ENCODE measurements at places on chromosomes 5 and 9.

GRCh38 chr5:41213340-41213739, at the start of gene C6:
TSS of gene C6 (minus strand) at chr5:41213532. CDS start at chr5:41203230, 10,302 bp downstream.
- no peak for DNase-seq

- no peak for DNase-seq
Observed at GRCh38 chr5:92527311-92528078, 1053.5 kb downstream of the NR2F1-AS1 start.

GRCh38 chr5:22970491-22970890, 117.3 kb upstream of the CDH12 start:
- no peak for DNase-seq

DNA sequence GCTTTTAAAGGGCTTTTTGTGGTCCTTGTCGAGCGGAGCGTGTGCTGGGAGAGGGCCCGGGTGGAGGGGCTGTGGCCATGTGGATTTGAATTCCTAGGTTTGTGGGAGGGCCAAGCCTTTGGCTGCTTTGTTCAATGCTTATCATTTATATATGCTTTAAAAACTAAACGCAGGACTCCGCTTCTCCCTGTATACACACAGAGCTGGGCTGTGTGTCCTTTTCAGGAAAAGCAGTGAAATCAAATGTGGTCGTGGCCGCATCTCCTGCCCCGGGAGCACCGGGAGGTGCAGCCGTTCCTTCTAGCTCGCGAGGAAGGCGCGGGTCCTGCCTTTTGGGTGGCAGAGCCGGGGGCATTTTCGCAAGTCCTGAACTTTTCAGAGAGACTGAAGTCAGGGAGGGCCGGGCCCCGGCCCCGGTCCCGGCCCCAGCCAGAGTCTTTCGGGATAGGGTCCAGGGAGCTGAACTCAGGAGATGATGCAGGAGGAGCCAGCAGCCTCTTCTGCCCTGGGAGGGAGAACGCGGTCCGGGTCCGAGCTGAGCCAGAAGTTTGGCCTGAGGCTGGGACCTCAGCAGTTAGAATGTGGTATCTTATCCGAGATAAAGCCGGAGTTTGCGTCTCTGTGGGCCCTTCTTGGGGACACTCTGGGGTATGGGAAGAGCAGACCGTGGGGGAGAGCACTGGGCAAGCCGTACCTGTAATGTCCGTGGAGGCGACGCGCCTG, 158.8 kb downstream of the C9orf152 start:
- peak; percentile 15 for DNase-seq

DNA sequence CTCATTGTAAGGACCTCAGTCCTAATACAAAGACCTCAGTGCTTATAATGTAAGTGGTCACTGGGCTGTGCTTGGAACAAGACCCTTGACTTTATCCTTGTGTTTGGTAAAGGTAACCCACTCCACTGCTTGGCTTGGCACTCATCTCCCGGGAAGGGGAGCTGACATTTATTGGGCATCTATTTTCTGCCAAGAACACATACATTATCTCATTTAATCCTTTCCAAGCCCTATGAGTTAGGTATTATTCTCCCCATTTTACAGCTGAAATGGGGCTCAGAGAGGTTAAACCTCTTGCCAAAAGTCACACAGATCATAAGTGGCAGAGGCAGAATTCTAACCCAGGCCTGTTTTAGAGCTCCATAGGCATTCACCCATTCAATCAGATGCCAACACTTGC, 32.4 kb downstream of the STC2 start:
- DNase-seq, result no peak

GRCh38 chr9:16543686-16544085, 326.8 kb downstream of the BNC2 start:
- no peak for DNase-seq

DNA sequence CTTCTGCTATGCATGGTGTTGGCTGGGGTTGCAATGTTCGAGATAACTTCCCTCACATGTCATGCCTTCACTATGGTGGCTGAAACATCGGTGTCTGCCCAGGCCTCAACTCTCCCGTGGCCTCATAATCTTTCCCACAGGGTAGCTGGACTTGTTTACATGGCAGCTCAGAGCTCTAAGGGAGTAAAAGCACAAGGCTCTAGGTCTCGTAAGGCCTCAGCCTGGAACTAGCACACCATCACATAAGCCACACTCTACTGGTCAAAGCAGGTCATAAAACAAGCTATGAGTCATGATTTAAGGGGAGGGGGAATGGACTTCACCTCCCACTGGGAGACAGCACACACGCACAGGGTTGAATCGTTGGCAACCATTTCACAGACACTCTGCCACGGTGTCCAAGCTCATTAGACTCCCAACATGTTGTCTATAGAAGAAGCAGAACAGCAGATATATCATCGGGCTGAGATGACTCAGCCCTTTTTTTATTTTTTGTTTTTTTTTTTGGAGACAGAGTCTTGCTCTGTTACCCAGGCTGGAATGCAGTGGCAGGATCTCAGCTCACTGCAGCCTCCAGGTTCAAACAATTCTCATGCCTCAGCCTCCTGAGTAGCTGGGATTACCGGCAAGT, 66.8 kb upstream of the IL17B start:
- no peak for DNase-seq

GRCh38 chr5:80931411-80931810, 28.8 kb upstream of the RASGRF2 start:
- no peak for DNase-seq

GRCh38 chr9:112042244-112042638, 132.9 kb downstream of the SUSD1 start:
- no peak for DNase-seq

DNA sequence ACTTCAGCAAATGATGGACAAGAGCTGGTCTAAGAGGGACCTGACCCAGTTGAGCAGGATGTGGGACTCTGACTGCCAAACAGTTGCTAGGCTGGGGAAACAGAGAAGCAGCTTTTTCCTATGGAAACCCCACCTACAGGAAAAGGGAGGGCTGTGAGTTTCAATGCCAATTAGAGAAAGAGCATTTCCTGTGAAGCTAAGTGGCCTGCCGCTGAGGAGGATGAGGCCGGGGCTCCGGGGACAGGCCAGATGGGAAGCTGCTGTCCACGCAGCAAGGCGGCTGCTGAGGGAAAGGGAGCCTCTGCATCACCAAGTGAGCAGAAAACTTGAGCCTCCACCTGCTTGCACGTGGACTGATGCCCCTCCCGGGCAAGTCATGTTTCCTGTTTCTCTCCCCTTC, at the start of gene PCDH12:
Gene PCDH12 (minus strand): TSS at position 90 of the 400 bp plus-strand sequence. CDS start 351 bp downstream, outside the sequence.
- DNase-seq, result no peak

DNA sequence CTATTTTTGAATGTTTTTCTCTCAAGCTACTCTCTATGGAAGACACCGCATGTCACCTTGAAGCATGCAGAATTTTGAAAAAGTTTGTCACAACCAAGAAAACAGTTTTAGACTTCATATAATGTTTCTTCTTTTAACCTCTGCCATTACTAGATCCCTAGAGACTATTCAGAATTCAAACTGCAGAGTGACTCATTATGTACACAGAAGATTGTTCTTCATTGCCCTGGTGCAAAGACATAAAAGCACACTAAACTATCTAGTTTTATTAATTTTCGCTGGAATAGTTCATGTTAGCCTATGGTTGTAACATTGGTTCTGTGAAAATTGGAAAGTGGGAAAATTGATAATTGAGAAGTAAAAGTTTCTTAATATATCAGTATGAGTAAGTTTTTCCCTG, 18.4 kb downstream of the F2RL2 start:
- DNase-seq, result no peak

Measured in cortex of kidney (tissue), 1 donor.